DMS79 (cell line): ENCODE measurements at places on chromosomes 5 and 9.

DNA sequence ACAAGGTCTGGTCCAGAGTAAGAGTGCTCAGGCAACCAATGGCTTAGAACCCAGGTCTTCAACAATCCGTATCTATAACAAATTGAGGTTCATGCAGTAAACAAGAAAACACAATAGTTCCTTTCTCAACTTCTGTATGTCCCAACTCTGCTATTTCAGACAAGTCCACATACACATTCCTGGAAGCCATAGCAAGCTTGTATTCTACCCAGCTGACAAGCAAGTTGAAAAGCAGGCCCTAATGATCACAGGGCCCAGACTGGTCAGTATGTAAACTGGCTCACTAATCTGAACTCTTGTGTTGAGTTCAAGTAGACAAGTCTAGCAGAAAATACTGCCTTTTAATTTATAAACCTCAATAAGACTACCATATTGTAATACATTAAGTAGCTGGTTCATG lies 26.9 kb downstream of the FNIP1 start:
- DNase-seq: no peak

- DNase-seq: no peak
Observed at GRCh38 chr5:8981496-8981895, 564.4 kb downstream of the SEMA5A start.

GRCh38 chr5:61933787-61934626 lies 372.0 kb upstream of the KIF2A start:
- DNase-seq: peak; percentile 1

GRCh38 chr9:91773156-91773555 lies 176.9 kb downstream of the ROR2 start:
- no peak for DNase-seq

DNA sequence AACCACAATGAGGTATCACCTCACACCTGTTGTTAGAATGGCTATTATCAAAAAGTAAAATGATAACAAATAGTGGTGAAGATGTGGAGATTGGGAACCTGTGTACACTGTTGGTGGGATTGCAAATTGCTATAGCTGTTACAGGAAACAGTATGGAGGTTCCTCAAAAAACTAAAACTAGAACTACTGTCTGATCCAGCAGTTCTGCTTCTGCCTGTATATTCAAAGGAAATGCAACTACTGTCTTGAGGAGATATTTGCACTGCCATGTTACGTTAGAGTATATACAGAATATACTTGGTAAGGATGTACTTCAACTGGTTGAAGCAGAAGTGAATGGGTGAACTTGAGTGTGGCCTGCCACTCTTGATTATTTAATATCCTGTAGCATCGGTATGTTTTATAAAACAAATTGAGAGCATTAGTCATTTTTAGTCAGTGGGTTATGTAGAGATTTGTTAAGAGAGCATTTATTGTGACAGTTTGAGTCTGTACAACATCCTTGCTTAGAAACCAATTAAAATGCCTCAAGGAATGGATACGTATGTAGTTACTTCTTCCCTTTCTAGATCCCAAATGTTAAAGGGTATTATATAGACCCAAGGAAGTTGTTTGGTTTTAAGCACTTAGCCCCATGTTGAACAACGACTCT lies 37.5 kb downstream of the ZCCHC7 start:
- DNase-seq: no peak

DNA sequence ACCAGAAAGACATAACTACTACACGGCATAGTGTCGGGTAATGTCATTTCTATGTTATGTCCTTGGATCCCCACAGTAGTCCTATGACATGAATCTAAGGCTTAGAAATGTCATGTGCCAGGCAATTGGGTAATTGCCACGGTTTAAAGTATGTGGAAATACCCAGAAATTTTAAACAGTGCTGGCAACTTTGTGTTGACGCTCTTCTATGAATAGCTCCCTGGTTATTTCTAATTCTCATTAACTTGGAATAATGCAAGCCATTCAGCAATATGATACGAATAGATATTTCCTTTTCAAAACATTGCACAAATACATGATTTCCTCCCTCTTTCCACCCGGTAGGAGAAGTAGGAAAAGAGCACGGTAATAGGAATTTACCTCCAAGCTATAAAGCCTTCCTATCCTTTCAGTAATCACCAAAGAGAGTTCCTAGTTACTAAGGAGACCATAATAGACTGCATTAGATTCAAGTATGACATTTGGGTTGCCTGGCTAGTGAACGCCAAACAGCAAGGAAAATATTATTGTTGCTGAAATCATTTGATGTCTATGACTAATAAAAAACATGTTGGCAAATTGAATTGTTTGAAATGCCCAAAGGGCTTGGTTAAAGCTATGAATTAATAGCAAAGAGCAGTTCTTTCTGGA lies 168.4 kb downstream of the CCDC192 start:
- no peak for DNase-seq

GRCh38 chr9:35811381-35812024 lies 559 bp downstream of the SPAG8 start:
- no peak for DNase-seq

DNA sequence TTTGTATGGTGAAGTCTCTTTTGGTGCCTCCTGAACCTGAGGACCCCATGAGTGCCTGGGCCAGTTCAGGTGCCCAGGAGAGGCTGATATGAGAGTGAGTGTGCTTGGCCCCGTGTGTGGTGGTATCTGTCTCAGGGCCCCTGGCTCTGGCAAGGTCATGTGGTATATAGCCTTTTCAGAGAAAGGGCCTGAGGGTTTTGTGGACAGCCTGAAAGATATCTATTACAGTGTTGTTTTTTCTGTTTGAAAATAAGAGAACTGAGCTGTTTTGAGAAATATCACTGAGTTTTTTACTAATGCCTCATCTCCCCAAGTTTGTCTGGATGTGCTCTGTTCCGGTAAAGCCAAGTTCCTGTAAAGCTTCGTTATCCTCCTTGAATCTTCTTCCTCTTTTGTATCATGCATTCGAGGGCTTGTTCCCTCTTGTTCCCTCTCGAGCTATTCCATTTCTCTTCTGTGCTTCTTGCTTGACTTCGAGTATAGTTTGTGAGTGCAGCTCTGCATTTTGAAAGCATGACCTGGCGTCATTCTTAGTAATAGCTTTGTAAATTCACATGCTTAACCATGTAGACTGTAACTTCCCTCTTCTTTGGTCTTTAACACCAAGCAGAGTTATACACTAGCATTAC lies 122.3 kb downstream of the MAST4 start:
- DNase-seq: no peak

DNA sequence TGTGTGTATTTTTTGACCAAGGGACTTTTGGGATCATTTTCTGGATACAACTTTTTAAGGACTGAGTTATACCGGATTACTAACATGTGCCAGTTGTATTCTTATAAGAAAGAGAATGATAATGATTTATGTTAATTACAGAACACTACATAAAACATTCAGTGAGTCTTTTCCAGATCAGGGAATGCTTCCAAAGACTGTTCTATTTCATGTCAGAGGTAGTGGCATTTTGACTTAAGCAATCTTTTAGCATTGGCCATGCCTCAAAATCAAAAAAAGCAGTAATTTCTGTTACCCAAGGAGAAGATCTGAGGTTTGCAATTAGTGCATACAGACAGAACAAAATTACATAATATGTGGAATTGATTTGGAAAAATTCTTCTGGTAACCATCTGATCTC lies 413.0 kb upstream of the CDH9 start:
- no peak for DNase-seq

DNA sequence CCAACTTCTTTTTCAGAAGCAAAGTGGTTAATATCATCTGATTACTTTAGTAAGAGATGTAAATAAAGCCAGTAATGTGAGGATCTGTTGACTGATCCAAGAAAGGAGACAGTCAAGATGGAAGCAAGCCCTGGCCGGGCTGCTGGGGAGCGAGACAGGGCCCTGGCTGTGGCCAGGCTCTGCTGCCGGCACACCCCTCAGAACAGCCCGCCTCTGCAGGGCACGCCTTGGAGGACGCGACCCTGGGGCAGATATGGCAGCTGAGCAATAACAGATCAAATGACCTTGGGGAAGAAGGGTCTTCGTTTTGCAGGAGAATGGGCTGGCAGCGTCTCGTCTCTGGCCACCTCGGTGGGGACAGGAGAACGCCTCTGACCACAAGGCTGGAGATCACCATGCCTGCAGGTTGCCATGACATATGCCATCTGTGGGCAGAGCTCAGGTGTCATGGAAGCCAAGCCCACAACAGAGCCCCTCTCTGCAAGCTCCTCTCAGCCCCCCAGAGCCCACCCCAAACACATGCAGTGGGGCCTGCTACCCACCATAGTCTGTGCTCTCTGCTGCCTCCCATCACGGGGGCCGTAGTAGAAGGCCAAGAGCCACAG lies 206.5 kb downstream of the FANCC start:
- no peak for DNase-seq

DNA sequence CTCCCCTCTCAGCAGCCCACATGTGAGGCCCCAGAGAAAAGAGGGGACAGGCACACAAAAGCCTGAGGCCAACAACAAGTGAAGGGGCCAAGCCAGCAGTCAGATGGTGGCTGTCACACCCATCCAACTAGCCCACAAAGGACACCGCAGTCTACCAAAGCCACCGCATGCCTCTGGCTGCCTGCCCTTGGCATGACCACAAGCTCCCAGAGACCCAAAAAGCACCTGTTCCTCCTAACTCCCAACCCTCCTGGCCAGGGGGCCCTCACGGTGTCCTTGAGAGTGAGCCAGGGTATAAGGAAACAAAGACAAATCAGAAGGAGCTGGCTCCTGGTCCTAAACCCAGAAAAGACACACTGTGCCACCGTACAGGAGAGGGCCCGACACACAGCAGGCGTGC lies 77.8 kb upstream of the LRRTM2 start:
- DNase-seq: peak; percentile 57

GRCh38 chr9:14170973-14171596 lies 142.9 kb downstream of the NFIB start:
- DNase-seq: no peak

DNA sequence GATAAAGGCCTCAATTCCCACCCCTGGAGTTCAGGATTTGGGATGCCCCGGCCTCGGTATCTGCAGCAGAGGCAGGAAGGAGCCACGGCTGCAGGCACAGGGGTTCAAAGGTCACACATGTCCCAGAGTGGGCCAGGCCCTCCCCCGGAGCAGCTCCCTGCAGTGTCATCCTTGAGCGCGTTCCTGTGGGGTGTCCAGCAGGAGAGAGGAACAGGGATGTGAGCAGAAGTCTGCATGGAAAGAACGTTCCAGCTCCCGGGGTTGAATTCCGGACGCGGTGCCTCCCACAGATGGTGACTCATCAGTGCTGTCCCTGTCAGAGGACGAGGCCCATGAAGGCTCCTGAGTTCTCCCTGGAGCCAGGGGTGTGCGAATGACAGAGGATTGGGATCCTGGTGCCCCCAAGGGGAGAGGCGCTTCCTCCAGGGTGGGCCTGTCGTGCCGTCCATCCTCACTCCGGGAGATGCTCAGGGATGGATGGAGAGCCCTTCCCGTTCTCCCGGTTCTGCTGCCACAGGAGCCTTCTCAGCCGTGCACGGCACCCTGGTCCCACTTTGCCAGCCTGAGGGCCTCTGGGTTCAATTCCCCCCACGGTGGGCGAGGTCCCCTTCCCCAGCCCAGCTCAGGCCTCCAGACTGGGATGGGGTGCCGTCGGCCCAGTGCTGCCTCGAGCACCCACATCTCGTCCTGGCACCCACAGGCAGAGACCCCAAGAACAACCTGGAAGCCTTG lies 3.1 kb downstream of the LCN1 start:
- DNase-seq: no peak

GRCh38 chr5:147310059-147310704 lies 75.4 kb downstream of the STK32A start:
- peak; percentile 66 for DNase-seq

GRCh38 chr9:4620881-4621555 lies 41.1 kb upstream of the PLPP6 start:
- no peak for DNase-seq

DNA sequence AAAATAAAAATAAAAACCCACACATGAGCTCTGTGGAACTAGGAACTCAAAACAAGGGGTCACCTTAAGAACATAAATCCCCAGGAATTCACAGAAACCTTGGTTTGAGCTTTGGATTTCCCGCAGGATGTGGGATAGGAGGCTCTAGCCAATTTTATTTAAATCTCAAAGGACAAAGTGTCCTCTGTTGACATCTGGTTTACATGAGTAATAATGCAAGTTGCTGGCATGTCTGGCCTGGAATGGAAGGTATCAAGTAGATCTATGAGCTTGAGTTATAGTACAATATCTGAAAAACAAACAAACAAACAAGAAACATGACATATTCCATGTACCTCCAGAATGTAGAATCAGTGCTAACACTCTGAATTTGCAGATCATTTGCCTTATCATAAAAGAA lies 94.2 kb upstream of the SLIT3 start:
- DNase-seq: no peak

GRCh38 chr5:123265551-123265950 lies 157.7 kb downstream of the CEP120 start:
- DNase-seq: no peak

DNA sequence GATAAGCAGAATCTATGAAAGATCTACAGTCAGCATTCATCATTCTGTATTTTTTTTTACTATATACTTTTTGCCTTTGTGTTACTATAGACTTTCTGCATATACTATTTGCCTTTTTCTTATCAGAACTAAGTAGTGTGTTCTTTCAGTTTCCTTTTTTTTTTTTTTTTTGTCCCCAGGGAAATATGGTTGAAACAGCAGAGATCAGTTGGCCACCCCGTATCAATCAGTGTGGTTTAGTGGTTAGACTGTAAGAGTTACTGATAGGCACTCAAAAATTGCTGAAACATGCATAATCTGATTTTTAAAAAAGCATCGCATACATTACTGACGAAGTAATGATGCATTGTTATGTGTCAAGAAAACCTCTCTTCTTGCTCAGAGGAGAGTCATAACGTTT lies 990.8 kb upstream of the EDIL3 start:
- no peak for DNase-seq

DNA sequence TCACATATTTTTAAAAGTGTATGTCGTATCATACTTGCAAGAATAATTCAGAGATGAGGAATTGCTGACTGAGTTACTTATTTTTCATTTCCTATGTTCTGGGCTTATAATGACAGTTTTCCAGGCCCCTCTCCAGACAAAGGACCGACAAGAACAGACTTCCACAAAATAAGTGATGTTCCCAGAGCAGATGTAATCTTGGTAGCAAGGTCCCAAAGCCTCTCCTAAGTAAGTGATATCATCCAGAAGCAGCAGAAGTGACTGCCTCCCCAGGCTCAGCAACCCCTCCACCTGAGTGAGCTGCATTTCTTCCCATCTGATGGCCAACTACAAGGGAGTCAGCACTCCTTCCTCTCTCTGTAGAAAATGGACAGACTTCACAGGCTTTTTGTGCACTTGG lies 57.1 kb downstream of the SEMA6A start:
- no peak for DNase-seq

DNA sequence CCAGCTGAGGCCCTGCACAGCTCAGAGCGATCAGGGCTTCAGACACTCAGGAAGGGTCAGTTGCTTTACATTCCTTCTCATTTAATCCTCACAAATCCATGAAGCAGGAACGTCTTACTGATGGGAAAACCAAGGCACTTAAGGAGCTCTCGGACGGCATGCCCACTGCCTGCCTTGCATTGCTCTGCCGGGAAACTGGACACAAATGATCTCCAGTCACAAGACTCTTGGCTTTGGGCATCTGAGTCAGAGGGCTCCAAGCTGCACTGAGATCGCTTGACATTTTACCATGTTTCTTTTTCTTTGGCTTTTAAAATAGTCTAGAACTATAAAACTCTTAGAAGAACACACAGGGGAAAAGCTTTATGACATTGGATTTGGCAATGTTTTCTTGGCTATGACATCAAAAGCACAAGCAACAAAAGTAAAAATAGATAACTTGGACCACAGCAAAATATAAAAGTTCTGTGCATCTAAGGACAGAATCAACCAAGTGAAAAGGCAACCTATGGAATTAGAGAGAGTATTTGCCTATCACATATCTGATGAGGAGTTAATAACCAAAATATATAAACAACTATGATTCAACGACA lies 43.6 kb upstream of the HRH2 start:
- DNase-seq: no peak

- no peak for DNase-seq
Observed at GRCh38 chr5:120749737-120750136, 285.6 kb downstream of the PRR16 start.
